ENCODE measurements at places on chromosomes 12 and 14.

- DNase-seq: no peak
Observed at GRCh38 chr14:78286210-78286609, 116.0 kb downstream of the NRXN3 start.

DNA sequence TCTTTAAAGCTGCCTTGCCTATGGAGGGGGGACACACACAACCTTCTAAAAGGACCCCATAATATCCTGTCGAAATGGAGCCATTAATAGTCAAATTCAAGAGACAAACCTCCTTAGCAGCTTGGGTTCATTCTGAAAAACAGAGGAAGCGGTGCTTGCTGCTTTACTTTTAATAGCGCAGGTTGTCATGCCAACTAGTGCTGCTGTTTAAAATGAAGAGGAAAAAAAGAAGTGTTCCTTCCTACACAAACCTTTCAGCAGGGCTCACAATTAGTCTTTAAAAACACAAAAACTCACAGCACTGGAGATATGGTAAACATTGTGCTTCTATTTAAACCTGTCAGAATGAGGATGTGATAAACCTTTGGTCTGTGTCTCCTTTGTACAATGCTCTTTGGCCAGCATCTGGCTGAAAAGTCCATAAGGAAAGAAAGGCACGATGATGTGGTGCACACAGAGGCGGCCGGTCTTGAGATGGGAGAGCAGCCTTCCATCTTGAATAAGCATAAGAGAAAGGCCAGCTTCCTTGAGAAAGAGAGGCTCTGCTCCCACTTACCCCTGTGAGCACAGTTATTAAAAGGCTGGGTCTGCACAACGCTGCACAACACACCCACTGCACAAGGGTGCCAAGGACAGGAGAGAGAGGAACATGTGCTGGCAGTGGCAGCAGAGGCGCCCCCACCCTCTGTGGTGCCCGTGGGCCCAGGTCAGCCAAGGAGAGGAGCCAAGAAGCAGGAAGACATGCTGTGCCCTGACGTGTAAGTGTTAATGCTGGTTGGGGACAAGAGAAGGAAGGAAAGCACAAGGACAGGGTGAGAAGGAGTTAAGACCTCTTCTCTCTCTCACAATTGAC lies 144.6 kb downstream of the TTC7B start:
- DNase-seq: no peak

- DNase-seq: no peak
Observed at GRCh38 chr14:96851694-96852381, 54.7 kb downstream of the VRK1 start.

GRCh38 chr12:53222806-53223261 lies 9.2 kb downstream of the RARG start:
- DNase-seq: no peak

DNA sequence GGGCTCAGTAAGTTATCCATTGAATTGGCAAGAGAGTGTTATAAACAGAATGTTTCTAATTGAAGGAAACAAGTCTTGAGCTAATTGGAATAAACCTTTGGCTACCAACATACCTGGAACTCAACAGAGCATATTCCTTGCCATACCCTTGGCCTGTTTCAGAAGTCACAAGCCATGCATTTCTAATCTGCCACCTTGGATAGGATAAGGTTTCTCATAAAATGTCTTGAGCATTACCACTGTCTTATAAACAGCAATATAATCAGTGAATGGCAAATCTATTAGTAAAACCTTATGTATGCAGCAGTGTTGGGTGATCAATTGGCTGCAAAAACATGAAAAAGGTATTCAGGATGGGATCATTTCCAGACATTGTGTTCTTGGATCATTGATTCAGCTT lies 765.2 kb upstream of the SEL1L start:
- no peak for DNase-seq

- DNase-seq: no peak
Observed at GRCh38 chr14:90301122-90301521, 30.6 kb downstream of the NRDE2 start.

DNA sequence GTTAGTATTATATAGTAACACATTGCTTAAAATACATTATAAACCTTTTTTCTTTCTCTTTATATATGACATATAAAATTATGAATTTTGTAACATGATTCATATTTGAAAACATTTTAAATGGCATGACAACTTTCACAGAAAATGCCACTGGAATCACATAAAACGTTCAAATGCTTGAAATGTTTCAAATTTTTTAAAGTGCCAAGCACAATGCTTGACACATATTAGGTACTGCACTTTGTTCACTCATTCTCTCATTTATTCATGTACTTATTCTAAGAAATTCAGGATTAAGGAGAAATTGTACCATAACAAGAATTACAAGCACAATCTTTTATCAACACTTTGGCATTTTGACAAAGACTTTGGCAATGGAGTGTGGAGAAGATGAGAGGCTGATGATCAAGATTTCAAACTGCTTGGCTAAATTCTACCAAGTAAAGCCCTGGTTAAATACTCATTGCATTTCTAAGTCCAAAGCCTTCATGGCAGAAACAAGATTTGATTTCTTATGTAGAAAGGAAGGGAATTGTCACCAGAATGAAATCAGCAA lies 232.2 kb downstream of the C12orf50 start:
- DNase-seq: no peak

GRCh38 chr12:108693186-108693730 lies 38.1 kb downstream of the CORO1C start:
- DNase-seq: no peak

GRCh38 chr12:105316931-105317852 lies 13.3 kb upstream of the C12orf75 start:
- no peak for DNase-seq

DNA sequence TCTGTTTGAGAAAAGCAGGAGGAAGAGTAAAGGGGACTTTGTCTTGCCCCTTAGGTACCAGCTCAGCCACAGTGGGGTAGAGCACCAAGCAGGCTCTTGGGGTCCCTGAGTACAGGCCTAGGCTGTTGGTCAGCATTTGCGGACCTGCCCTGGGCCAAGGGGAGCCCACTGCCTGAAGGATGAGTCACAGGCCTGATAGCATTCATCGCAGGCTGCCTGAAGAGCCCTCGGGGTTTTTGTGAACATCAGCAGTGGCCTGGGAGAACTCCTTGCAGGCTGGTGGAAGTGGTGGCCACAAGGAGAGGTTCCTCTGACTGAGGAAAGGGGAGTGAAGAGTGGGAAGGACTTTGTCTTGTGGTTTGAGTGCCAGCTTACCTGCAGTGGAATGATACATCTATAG lies 25.0 kb upstream of the P2RX7 start:
- DNase-seq: no peak

- DNase-seq: no peak
Observed at GRCh38 chr14:104820669-104821228, 19.8 kb downstream of the ZBTB42 start.

- DNase-seq: no peak
Observed at GRCh38 chr12:62627181-62627580, 160.6 kb downstream of the MON2 start.

DNA sequence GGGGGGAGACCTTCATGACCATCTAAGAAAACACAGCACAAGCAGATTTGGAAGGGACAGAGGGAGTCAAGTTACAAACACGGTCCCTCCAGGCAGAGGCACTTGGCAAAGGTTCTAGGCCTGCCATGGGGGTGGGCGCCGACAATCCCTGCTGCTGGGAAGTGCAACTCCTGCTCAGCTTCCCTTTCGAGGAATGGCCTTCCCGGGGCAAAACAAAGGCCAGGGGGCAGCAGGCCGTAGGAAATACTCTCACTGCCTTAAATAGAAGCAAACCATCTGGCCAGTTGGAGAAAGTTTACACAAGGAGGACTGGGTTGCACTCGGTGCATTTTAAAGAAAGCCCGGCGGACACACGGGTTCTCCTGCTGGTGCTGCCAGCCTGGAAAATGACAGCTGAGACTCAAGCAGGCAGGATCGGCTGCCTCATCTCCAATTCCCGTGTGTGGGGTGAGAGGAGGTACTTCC lies 65.8 kb downstream of the ITPK1 start:
- no peak for DNase-seq

- DNase-seq: peak; percentile 72
Observed at GRCh38 chr12:9364224-9365176, 156.3 kb upstream of the PZP start.

GRCh38 chr12:25859976-25860375 lies 98.5 kb upstream of the RASSF8 start:
- no peak for DNase-seq

- no peak for DNase-seq
Observed at GRCh38 chr14:65439117-65439516, 26.6 kb downstream of the FUT8 start.

DNA sequence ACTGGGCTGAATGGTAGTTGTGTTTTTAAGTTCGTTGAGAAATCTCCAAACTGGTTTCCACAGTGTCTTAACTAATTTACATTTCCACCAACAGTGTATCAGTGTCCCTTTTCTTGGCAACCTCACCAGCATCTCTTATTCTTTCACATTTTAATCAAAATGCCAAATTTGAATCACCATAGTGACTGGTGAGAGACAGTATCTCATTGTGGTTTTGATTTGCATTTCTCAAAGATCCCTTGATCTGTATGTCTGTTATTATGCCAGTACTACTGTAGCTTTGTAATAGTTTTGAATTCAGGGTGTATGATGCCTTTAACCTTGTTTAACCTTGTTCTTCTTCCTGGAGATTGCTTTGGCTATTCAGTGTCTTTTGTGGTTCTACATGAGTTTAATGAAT lies 2.2 kb upstream of the EIF2S3B start:
- no peak for DNase-seq

DNA sequence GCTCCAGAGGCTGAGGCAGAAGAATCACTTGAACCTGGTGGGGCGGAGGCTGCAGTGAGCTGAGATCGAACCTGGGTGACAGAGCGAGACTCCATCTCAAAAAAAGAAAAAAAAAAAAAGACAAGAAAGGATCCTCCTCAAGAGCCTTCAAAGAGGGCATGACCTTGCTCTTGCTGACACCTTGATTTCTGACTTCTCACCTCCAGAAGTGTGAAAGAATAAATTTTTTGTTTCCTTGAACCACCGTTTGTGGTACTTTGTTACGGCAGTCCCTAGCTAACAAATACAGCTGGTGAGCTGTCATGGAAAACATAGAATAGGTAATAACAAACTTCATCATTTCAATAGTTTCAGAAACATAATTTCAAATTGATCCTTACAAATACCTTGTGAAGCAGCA lies 1.9 kb upstream of the ACTR10 start:
- no peak for DNase-seq

DNA sequence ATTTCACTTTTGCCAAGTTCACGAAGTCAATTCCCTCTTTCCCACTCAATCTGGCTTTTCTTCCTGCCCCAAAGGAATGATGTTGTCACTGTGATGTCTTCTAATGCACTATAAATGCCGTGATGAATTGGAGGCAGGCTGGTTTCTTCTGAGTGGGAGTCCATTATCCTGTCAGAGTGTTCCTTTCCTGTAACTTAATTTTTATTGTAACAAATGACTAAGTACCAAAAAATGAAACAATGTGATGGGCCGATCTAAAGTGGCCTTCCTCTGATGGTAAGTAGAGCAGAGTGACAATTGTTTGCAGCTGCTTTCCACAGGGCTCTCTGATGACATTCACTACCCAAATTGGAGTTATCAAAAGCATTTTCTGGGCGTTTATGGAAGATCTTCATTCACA lies 22.2 kb downstream of the TMEM30B start:
- no peak for DNase-seq

- DNase-seq: no peak
Observed at GRCh38 chr12:123095078-123095881, 55.6 kb downstream of the PITPNM2 start.

DNA sequence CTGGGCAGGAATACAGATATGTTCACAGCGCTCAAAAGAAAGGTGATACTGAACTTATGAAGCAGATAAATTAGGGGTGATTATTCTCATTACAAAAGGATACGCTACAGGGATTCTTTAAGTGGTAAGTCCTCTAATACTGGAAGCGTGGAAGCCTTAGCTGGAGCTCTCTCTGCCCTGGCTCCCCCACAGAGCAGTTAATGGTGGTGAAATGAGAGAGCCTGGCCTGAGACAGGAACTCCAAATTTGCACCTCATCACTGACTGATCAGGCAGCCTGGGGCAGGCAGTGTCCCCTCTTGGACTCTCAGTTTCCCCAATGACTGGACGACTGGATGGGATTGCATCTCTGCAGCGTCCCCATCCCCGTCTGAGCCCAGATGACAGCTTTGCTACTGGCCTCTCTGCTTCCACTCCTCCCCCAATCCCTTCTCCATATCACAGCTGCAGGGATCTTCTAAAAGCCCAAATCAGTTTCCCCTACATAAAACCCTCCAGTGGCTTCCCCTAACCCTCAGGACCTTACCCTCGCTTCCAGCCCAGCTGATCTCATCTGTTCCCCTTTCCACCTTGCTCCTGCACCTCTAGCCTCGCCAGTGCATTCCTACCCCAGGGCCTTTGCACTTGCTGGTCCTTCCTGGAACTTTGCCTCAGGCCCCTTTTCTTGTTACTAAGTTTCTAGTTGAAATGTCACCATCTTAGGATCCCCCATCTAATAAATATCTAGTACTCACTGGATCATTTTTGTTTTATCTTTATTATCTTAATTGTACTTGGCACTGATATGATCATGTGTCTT lies 171.7 kb upstream of the LHX5 start:
- no peak for DNase-seq

- no peak for DNase-seq
Observed at GRCh38 chr14:71198687-71199086, 291.4 kb downstream of the PCNX1 start.

DNA sequence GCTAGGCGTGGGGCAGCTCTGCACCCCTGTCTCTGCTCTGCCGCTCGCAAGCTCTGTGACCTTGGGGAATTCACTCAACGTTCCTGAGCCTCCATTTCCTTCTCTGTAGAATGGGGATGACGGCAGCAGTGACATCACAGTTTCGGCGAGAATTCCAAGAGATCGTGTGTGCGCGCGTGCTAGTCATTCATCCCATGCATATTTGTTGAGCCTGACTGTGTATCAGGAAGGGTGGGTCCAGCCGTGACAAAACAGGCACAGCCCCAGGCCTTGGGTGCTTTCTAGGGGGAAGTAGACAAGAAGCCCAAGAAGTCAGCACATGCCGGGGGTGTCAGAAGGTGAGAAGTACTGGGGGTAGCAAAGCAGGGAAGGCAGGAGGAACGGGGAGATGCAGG lies 145.6 kb upstream of the NCOR2 start:
- no peak for DNase-seq

DNA sequence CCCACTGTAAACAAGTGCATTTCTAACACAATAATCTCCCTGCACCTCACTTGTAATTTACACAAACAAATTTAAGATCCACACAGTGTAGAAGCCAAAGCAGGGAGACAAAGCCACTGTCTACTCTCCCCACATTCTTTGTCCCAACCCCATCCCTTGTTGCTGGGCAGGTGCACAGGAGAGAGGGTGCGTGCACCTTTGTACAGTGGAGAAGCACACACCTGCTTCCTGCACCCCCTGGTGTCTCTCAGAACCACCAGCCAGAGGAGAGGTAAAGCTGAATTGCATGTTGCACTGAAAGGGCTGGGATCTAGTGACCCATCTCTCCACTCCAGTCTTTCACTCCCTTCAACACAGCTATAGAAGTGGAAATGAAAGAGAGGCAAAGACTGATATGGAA lies 51.4 kb upstream of the IFNG-AS1 start:
- DNase-seq: no peak

DNA sequence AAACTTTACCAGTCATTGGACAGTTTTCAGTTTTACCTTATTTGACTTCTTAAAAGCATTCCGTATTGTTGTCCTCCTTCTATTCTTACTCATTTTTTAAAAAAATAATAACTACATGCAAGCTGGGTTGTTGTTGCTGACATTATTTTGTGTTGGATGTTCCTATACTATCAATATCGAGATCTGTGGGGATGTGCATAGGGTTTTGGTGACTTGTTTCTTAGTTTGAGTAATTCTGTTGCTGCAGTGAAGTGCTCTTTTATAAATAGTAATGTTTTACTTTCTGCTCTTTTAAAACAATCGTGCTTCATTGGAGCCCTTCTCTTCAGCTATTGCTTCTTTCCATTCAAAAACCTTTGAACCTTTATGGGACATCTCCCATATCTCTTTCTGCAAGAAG lies 79.4 kb downstream of the METTL25 start:
- DNase-seq: no peak
